Muscle of arm (tissue), 14 donors: ENCODE measurements at places on chromosomes 1 and 21. TPM values are rescaled to one million over a fixed set of nuclear protein-coding genes. Genes with fewer than 3 reads are reported as not detected.
A peak's percentile ranks its signal among the peaks of the same experiment; 100 is the strongest.

GRCh38 chr1:225999912-226000337, 782 bp upstream of the SDE2 start:
- DNase-seq: no peak

DNA sequence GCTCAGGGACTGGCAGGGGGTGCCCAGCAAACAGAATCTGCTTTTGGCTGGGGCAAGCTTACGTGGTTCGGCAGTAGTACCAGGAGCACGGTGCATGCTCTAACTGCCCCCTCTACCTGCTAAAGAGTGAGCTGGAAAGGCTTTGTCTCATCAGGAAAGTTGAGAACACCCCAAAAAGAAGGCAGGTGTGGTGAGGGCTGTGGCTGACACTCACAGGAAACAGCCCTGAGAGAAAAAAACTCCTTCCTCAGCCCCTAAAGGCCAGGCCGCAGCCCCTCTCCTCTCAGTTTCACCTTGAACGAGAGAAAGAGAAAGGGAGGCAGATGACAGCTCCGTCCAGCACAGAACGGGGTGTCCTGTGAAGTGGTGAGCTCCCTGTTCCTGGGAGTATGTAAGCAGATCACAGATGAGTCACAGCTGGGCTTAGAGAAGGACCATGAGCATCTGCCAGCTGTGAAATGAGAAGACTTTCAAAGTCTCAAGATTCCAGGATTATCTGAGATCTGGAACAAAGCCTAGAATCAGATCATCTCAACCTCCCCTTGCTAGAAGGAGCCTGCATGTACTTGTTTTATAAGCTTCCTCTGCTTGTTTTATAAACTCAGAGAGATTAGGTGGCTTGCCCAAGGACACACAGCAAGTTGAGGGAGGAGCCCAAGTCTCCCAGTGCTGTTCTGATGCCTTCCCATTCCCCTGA, 13.4 kb downstream of the LAPTM5 start:
- DNase-seq: no peak

DNA sequence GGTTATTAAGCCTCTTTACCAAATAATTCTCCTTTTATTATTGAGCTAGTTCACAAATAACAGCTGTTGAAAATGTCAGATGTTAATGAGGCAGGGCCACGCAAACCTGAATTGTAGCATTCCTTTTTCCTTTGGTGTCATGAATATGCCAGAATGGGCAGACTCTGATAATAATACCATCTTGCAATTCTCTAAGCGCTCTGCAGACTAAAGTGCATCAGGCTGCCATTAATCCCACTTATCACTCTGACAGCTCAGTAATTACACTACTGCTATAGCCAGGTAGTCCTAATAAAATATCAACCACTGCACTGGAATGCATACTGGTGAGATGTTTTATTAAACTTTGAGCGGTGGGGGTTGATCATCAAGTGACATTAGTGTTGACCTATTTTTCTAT, 177.7 kb downstream of the DPYD start:
- DNase-seq: no peak

SH2D1B gene
- polyA plus RNA-seq: 0.15 TPM

GRCh38 chr1:25540750-25541342, 2.6 kb upstream of the LDLRAP1 start:
- no peak for DNase-seq

HES2 gene
- not detected for polyA plus RNA-seq

HAO2 gene
- polyA plus RNA-seq: 0.28 TPM

- DNase-seq: no peak
Observed at GRCh38 chr1:60859111-60859510, 223.2 kb upstream of the NFIA start.

NUP210L gene
- 0.08 TPM for polyA plus RNA-seq

- no peak for DNase-seq
Observed at GRCh38 chr1:227895828-227896685, 51.7 kb downstream of the WNT9A start.

GRCh38 chr1:229121845-229122436, 149.0 kb upstream of the RAB4A start:
- no peak for DNase-seq

DNA sequence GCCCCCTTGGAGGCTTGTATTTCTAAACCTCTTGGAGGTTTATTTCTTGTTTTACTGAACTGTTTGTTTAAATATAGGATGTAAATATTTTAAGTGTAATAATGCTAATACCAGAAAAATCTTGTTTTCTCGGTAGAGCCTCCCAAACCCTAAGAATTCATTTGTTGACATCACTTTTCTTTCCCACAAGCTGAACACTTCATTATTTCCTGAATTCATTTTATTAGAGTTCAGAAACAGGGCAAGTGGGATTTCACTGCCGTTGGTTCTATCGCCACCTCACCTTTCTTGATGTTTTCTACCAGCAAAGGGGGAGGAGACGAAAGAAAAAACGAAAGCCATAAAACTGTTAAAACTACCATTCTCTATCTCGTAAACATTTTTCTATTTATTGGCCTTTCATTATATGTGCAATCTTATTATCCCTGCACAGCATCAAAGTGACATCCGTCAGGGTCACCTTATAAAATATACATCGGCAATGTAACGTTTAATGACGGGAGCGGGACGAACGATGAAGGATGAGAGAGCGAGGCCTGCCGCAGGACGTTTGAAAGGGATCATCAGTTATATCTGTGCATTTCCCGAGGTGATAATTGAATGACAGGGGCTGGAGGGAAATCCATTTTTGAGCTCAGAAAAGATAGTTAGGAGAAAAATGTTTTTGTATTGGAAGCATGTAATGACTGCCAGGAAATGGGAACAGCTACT, 59.5 kb downstream of the SLC45A1 start:
- no peak for DNase-seq

DNA sequence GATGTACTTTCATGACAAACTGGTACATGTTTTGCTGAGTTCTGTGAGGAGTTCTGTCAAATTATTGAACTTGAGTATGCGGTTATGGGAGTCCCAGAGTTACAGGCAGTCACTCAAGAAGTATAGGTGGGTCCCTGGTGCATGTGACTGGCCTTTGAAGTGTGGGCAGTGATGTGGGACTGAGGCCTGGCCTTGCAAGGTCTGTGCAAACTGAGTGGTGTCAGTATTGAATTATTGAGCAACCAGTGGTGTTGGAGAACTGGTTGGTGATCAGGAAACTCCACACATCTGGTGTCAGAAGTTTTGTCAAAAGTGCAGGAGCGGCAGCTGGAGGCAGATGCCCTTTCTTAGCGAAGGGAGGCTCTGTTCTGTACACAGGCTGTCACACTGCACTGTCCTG, 5.2 kb downstream of the ZNF678 start:
- no peak for DNase-seq

RAB42 gene
- polyA plus RNA-seq: 6.9 TPM

DNA sequence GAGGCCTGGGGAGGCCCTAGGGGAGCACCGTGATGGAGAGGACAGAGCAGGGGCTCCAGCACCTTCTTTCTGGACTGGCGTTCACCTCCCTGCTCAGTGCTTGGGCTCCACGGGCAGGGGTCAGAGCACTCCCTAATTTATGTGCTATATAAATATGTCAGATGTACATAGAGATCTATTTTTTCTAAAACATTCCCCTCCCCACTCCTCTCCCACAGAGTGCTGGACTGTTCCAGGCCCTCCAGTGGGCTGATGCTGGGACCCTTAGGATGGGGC, 5.2 kb downstream of the ELF3 start:
- DNase-seq: no peak

- DNase-seq: no peak
Observed at GRCh38 chr1:185376288-185376687, 59.2 kb upstream of the IVNS1ABP start.

PERM1 gene
- not detected for polyA plus RNA-seq

- DNase-seq: no peak
Observed at GRCh38 chr1:171397851-171398469, 84.0 kb downstream of the FMO4 start.

DNA sequence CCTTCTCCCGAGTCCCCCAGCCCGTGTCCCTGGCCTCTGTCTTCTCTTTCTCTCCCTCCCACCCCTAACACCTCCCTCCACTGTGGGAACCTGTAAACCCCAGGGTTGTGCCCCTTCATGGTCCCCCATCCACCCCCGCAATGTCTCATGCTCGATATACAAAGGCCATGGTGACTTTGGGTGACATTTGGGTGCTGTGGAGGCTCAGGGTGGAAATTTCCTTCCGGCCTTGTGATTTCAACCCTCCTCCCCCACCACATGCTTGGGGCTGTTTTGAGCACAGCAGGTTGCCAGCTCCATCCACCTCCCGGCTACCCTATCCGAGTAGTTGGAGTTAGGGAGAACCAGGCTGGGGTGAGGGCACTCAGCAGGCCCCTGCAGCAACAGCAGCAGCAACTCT, 25.7 kb upstream of the VPS13D start:
- no peak for DNase-seq

DNA sequence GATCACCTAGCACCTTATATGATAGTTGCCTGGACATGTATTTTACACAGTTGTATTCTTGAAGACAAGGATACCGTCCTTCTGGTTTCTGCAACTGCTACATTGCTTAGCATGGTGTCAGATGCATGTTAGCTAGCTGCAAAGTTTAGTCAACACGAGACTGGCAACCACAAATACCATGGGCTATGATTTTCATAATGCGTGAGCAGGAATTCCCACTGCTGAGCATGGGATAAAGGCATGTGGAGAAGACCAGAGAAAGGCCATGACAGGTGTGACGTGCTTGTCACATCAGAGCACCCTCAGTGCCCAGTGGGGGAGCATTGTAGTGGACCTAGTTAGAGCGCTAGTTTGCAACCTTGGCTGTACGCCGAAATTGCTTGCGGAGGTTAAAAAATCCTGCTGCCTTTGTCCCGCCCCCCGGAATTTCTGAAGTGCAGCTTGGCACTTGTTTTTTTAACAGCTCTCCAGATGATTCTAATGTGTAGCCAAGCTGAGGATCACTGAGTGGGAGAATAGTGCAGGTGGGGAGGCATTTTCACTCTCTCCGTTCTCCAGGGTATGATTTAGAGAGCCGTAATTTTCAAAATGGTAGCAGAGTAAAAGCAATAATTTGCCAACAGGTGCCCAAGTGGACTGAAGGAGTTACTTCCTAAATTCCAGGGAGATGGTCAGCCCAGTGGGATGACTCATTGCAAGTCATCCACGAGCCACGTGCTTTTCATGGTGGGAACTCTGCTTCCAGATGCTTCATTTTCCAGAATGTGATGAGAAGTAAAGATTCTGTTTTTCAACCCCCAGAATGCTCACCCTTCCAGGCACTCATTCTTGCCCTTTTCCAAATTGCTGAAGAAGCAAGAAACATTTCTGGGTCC, 81.0 kb downstream of the CNIH3 start:
- DNase-seq: no peak

GRCh38 chr1:197024460-197024859, 42.6 kb downstream of the F13B start:
- no peak for DNase-seq

DAB1 gene
- 5.1 TPM for polyA plus RNA-seq

GRCh38 chr21:35586305-35586704, 474.0 kb downstream of the SETD4 start:
- DNase-seq: no peak

- DNase-seq: no peak
Observed at GRCh38 chr21:39103689-39104088, 79.6 kb downstream of the PSMG1 start.

GPR37L1 gene
- polyA plus RNA-seq: 0.11 TPM

DNA sequence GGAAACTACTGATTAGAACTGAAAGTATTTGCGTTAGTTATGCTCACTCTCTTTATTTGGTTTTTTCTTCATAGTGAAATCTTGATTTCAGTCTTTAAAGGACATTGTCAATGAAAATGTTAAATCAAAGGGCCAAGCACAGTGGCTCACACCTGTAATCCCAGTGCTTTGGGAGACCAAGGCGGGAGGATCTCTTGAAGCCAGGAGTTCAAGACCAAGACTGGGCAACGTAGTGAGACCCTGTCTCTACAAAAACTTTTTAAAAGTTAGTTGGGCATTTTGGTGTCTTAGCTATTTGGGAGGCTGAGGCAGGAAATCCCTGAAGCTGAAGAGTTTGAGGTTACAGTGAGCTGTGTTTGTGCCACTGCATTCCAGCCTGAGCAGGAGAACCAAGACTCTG, 13.6 kb downstream of the RLF start:
- no peak for DNase-seq

DNA sequence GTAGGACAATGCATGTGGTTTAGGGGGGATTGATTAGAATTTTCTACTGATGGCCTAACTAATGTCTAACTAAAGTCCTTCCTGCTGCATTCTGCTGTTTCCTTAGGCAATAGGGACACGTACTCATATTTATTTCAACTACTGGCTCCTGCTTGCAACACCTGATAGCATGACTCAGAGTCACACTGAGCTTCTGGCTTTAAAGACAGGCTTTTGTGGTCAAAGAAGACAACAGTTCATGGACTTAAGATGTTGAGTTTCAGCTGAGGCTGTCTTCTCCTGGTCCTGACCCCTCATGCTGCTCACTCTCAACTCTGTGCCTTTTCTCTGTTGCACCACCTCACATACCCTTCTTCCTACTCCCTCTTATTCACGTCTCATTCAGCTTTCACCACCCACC, 29.1 kb upstream of the TRABD2B start:
- no peak for DNase-seq

DNA sequence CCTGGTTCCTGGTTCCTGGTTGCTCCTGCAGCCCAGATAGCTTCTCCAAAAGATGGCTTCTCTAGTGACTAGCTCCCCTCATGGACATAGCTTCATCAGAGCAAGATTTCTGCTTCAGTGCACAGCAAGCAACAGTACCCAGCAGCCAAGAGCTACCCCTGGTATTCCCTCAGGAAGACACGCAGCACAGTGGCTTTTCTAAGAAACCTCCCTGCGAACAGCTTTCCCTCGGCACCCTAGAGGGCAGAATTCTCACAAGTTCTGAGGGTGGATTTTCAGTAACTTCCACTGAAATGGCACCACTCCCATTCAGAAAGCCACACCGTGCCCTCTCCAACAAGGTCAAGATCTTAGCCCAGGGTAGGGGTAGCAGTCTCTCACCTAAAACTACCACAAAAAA, 128.2 kb downstream of the EIF4G3 start:
- DNase-seq: no peak

DNA sequence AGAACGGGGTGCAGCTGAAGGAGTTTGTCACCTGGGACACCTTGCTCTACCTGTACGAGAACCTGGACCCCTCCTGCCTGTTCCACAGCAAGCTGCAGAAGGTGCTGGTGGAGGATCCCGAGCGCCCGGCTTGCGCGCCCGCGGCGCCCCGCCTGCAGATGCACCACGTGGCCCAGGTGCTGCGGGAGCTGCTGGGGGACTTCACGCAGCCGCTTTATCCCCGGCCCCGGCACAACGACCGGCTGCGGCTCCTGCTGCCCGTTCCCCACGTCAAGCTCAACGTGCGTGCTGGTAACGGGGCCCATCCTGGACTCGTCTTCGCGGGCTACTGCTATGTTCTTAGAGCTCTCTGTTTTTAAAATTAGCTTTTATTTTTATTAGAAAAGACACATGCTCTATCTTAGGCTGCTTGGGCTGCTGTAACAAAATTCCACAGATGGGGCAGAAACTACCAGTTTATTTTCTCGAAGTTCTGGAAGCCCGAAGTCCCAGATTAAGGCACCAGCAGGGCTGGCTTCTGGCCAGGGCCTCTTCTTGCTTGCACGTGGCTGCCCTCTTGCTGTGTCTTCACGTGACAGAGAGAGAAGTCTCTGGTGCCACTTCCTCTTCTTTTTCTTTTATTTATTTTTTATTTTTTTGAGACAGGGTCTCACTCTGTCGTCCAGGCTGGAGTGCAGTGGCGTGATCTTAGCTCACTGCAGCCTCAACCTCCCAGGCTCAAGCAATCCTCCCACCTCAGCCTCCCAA, 38.1 kb downstream of the TRPM2 start:
- DNase-seq: peak; percentile 17

KCNQ4 gene
- 13.5 TPM for polyA plus RNA-seq

CELA3B gene
- 0.52 TPM for polyA plus RNA-seq

GRCh38 chr1:107895403-107896191, 69.4 kb downstream of the VAV3 start:
- no peak for DNase-seq

GRCh38 chr21:42703965-42704364, 50.5 kb downstream of the PDE9A start:
- DNase-seq: no peak
